Activated T-cell treated with anti-CD3 and anti-CD28 coated beads, Interleukin-2, amount 50 U/mL, for 24 hours (primary cell): ENCODE measurements at places on chromosomes 7 and 10.

GRCh38 chr10:48235501-48235900, 39.0 kb downstream of the FRMPD2 start:
- no peak for DNase-seq

GRCh38 chr7:44280636-44280992, 44.8 kb downstream of the CAMK2B start:
- DNase-seq = no peak

DNA sequence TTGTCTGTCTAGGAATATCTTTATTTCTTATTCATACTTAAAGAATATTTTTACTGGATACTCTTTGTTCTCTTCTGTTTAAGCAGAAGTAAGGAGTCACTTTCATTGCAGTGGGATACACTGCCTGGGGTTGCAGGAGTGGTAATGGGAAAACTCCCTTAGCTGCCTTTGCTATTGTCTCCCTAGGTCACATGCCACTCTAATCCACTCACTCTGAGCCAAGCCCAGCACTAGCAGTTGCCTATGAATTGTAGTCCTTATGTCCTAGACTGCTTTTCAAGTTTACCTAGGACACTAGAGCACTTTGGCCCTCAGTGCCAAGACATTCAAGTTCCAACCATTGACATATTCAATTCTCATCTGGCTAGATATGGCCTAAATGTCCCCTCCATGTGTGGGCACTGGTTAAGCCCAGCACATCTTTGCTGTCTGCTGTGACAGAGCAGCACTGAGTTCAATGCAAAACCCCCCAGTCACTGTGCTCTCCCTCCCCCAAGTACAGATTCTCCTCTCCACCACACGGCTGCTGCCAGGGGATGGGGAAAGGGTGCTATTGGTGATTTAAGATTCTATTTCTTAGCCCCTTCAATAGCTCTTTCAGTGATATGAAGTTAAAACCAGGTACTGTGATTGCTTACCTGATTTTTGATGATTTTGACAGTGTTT, 991.7 kb upstream of the KCND2 start:
- no peak for DNase-seq

DNA sequence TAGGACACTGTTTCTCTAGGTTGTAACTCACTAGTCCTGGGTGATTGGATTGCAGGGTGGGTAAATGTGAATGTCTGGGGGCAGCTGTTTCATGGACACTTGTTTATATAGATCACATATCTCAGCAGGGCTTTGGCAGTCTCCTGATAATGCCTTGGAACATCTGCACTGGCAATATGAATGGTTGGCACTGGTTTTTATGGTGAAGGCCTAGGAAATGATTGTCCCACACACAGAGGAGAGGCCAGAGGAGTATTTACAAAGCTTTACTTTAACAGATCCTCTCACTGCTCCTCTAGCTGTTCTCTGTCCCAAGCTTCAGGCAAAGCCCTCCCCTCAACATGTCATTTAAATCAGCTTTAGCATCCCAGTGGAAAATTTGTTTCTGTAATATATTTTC, 171.3 kb upstream of the STEAP4 start:
- no peak for DNase-seq

- DNase-seq = no peak
Measured at GRCh38 chr10:6722616-6723004, 142.5 kb upstream of the PRKCQ start.

DNA sequence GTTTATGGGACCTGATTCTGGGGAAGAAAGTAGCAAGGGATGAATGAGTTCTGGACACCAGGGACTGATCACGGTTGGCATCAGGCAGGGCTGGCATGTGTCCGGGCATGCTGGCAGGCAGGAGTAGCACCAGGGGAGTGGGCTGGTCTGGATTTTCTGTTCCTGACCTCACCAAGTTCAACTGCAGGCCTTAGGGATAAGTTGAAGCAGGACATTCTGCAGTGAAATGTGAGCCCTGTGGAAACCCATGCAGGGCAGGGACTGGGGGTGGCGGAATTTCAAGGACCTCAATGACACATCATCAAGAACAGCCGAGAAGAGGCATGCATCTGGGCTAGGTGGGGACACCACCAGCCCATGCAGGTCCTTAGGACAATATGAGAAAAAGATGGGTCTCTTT, 80.2 kb upstream of the ADAM12 start:
- no peak for DNase-seq

GRCh38 chr7:158971214-158971613, 114.9 kb downstream of the DYNC2I1 start:
- no peak for DNase-seq
